ENCODE measurements at places on chromosomes 4 and X. TPM values are rescaled to one million over a fixed set of nuclear protein-coding genes. Genes with fewer than 3 reads are reported as not detected.

- no peak for DNase-seq
These were observed 209.1 kb upstream of the FAM47A start for GRCh38 chrX:34341258-34341657.

- DNase-seq = no peak
These were observed 11.7 kb upstream of the GNRHR start for GRCh38 chr4:67765928-67766327.

DNA sequence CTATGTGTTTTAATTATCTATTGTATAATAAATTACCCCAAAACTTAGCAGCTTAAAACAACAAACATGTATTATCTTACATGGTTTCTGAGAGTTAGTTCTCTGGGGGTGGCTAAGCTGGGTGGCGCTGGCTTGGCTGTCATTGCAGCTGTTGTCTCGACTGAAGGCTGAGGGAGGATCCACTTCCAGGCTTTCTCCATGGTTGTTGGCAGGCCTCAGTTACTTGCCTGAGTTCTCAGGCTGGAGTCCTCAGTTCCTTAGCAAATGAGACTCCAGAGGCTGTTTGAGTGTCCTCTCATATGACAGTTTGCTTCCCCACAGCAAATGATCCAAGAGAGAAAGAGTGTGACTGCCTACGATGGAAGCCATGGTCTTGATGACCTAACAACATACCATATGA lies 23.5 kb upstream of the GALNT7 start:
- DNase-seq = no peak

DNA sequence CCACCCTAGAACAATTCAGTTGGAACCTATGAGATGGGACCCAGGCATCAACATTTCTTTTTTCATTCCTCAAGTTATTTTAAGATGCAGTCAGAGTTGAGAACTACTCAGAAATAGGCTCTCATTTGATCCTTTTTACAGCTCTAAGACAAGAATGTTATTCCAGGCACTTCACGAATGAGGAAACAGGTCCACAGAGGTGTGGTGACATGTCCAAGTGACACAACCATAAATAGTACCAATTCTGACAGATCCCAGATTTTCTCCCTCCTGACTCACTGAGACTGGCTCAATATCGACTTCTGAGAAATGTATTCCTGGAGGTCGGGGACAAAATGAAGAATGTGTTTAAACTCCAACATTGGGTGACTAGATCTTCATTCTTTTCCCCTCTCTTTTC lies 11.1 kb downstream of the TCEANC start:
- DNase-seq = no peak

NMU gene
- polyA plus RNA-seq = 10.5 TPM
